ENCODE measurements at places on chromosomes 7 and 10.

DNA sequence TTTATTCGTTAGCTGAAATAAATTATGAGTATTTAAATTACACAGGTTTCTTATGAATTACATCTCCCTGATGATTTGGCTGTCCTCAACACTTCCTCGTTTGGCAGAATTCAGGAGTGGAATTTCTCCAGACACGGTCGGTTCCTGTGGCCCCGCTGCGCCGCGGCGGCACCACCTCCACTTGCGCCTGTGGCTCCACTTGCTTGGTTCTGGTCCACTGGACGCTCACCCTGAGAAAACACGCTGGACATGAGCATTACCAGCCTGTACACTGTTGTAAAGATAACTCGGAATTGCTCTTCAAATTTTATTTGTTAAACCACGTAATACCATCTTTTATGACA lies 85.3 kb downstream of the ZNF33B start:
- no peak for DNase-seq

GRCh38 chr10:82742478-82742877 lies 867.5 kb downstream of the NRG3 start:
- peak; percentile 70 for DNase-seq

DNA sequence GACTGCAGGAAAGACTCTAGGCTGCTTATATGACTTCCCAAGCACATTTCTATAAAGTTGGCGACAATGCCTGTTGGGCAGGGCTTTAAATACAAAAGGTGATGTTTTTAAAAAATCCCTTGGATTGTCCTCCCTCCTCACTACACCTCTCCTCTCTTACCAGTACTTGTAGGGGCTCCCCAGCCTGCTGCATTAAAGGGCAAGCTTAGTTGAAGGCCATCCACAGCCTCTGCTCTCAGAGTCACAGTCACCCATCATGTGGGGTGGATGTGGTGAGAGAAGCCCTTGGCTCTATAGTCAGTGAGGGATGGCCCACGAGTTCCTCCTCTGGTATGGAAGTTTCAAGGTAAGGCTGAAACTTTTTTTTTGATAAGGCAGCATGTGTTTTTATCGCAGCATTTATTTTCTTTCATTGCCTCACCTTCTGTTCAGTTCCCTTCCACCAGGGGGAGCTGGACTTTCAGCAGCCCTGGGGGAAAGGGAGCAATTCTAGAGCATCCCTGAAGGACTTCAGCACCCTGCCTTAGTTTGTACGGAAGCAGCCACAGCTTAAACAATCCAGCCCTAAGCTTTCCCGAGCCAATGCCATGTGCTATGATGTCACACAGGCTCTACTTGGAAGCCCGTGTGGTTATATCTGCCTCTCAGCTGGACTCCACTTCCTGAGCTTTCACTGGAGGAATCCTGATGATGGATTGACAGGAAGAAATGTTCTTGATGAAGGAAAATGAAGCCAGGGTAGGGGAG lies 131.9 kb downstream of the CALCR start:
- peak; percentile 36 for DNase-seq

DNA sequence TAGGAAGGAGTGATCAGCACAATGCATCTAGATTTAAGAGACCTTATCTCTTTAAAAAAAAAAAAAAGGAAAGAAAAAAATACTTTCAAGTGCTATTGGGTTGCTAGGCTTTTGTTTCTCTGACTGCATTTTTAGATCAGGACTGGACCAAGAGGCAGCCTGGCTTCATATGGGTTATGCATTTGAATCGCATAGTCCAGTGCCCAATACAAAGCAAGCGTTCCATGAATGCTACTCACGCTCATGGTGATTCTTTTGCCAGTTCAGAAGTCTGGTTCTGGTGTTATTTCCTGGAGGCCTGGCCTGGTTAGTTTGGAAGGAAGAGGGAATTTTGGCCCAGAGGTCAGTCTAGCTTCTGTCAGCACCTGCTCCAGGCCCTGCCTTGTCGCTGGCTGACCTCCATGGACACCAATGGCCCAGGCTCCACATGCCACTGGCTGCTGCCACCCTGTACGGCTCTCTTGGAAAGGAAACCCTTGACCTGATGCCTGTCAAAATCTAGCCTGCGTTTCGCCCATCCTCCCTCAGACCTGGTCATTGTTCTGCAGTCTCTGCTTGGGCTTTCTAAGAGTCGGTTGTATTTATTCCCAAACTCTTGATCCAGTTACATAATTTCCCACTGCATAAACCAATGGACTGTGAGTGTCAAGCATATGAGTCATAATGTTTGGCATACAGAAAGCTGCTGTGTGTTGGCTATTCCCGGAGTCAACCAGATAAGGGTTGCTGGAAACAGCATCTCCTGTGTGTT lies 74.3 kb upstream of the MKX start:
- DNase-seq = peak; percentile 86

GRCh38 chr10:26879744-26880143 lies 19.0 kb upstream of the ABI1 start:
- DNase-seq = no peak

- DNase-seq = no peak
Measured at GRCh38 chr10:89201345-89202032, 5.6 kb downstream of the CH25H start.

- peak; percentile 78 for DNase-seq
Measured at GRCh38 chr10:91683975-91684374, 51.1 kb upstream of the PPP1R3C start.

DNA sequence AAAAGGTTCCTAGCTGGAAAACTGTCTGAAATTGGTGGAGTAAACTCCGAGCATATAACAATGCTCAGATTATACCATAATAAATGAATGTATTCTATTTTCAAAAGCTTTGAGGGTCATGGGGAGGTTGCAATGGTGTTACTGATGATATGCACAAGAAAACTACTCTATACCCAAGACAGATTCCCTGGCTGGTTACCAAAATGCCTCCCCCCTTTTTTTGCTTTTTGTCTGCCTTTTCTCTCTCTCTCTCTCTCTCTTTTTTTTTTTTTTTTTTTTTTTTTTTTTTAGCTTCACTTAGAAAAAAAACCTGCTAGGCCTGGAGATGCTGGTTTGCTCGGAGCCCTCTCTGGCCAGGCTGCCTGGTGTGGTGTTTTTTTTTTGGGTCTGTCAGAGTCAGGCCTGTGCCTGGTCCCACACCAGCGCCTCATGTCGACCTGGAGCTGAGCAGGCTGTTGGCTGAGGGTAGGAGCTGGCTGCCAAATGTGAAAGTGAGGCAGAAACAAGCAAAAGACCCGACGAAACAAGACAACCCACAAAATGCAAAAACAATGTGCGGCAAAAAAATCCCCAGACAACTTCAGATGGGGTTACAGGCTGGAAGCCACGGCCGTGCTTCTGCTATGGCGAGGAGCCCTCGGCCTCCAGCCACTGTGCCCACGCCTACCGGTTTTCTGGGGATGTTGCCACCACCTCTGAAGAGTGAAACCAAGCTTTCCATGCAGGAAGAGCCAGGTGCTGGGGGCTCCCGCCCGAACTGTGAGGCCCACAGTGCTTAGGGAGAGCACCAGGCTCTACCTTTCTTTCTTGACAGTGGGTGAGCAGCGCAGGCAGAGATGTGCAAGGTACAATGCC lies 59.9 kb upstream of the EFCAB10 start:
- no peak for DNase-seq

DNA sequence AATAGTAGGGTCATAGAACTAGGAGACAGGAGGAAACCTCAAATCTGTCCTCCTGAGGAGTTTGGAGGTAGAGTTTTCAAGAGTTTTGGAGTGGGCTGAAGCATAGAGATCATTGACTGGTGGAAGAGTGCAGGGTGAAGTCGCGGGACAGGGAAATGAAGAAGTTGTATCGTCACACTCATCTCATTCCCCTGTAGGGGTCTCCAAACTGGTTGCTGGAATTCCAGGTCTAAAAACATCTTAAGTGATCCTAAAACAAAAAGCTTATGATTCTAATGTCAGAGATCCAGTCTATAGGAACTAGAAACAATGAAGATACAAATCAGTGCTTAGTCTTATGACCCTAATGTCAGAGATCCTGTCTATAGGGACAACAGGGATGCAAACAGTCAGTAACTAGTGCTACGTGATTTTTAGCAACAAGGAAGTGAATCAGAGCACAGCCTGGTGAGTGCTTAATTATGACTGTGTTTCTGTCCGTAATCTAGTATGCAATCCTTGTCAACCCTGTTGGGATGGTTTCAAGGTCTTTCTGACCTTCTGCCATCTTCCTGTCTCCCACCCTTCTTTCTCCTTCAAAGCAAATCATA lies 139.4 kb downstream of the SKIDA1 start:
- DNase-seq = no peak

DNA sequence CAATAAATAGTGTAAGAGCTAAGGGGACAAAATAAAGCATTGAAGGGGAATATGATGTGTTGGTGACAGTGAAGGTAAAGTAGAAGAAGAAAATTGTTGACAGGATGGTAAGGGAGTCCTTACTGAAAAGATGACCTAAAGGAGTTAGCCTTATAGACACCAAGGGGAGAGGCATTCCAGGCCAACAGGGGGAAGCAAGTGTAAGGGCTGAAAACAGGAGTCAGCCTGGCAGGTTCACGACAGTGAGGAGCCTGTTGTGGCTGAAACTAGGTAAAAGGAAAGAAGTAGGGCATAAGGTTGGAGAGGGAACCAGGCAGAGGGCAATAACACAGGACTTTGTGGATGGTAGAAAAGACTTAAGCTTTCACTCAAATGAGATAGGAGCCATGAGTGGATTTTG lies 34.0 kb downstream of the PNLIPRP3 start:
- DNase-seq = no peak

- DNase-seq = no peak
Measured at GRCh38 chr10:99777918-99778714, 4.3 kb upstream of the ABCC2 start.

- DNase-seq = no peak
Measured at GRCh38 chr10:113450046-113450804, 102.6 kb upstream of the HABP2 start.

- DNase-seq = no peak
Measured at GRCh38 chr10:124450012-124450782, at the start of gene NKX1-2. Gene NKX1-2, minus strand, starts transcription at chr10:124450035. Its CDS starts 92 bp downstream, at chr10:124449943.
